ENCODE measurements at places on chromosomes 16 and 17. TPM values are rescaled to one million over a fixed set of nuclear protein-coding genes. Genes with fewer than 3 reads are reported as not detected.

GRCh38 chr17:64964796-64965195 is 45.5 kb upstream of the LRRC37A3 start:
- DNase-seq: no peak

DNA sequence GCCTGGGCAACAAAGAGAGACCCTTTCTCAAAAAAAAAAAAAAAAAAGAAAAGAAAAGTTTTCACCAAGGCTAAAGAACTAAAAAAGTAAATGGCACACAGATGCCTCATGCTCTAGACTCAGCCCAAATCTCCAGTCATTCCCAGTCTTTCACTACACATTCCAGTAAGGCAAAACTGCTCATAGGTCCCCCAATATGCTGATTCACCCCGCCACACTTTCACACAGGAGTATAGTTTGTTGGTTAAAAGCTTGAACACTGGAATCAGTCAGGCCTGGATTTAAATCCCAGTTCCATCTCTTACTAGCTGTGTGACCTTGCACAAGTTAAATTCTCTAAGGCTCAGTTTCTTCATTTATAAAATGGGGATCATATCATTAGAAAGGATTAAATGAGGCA is 1.9 kb downstream of the PIGS start:
- DNase-seq: no peak

- no peak for DNase-seq
Measured at GRCh38 chr17:1936766-1937165, 88.4 kb downstream of the RTN4RL1 start.

GRCh38 chr16:71894229-71894920 is 956 bp upstream of the IST1 start:
- peak; percentile 23 for DNase-seq

GRCh38 chr16:12260647-12261262 is 284.2 kb downstream of the SNX29 start:
- no peak for DNase-seq

DNA sequence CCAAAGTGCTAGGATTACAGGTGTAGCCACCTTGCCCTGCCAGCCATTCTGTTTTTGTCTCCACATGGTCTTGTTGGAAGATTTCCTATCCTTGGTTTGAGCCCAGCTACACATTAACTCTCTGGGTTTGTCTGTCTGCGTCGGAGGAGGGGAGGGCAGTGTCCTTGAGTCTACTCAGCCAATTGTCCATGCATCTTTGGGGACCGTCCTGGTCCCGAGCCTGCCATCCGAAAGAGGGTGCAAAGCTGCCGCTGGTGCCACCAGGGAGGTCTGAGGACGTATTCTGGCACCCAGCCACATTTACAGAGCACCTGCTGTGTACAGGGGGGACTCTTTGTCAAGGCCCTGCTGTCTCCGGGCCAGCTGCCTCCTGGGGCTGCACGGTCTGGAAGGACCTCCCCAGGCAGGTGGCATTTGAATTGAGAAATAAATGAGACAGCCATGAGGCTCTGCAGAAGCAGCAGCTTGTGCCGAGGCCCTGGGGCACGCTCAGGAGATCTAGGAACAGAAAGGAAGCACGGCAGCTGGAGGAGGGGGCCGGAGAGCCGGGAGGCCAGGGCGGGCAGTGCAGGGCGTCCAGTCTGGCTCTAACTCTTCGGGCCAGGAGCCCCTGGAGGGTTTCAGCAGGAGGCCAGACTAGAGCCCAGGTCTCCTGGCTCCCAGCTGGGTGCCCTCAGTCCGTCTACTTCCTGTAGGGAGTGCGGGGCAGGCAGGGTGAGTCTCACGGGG is 1.5 kb downstream of the CYBA start:
- no peak for DNase-seq

DNA sequence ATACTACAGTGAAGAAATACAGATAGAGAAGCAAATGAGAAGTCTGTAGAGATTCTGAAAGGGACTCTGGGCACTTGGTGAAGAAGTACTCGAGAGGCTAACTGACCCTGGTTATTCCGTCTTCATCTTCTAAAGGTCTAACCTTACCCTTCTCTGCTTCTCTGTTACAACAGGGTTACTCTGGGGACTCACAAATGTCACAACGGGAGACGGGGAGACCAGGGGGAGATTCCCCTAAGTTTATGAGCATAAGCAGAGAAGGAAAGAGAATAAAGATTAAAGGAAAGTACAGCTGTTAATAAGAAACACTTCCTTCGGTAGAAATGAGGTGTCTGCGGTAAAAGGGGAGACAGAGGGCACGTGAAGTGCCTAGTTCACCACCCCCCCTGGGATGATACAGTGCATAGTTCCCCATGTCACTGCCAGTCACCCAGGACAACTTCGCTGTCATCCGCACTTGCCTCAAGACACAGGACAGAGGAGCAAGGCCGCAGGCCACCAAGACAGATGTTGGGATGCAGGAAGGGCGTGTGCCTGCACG is 75.2 kb upstream of the TRAP1 start:
- no peak for DNase-seq

GRCh38 chr16:24010440-24011089 is 174.8 kb downstream of the PRKCB start:
- peak; percentile 61 for DNase-seq

DNA sequence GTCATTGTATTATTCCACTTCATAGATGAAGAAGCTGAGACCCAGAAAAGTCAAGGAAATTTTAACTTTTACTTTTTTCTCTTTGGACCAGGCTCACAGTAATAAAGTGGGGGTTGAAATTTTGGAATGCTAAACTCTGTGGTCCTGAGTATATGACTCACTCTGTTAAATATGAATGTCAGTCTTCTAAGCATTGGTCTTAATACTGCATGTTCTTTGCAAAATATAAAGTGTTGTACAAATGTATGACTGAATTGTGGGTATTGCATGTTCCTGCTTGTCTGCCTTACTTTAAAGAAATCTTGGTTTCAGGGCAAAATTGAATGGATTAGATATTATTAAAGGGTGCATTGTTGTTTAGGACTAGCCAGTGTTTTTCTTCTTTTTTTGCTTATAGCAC is 950.8 kb upstream of the GOT2 start:
- no peak for DNase-seq

DNA sequence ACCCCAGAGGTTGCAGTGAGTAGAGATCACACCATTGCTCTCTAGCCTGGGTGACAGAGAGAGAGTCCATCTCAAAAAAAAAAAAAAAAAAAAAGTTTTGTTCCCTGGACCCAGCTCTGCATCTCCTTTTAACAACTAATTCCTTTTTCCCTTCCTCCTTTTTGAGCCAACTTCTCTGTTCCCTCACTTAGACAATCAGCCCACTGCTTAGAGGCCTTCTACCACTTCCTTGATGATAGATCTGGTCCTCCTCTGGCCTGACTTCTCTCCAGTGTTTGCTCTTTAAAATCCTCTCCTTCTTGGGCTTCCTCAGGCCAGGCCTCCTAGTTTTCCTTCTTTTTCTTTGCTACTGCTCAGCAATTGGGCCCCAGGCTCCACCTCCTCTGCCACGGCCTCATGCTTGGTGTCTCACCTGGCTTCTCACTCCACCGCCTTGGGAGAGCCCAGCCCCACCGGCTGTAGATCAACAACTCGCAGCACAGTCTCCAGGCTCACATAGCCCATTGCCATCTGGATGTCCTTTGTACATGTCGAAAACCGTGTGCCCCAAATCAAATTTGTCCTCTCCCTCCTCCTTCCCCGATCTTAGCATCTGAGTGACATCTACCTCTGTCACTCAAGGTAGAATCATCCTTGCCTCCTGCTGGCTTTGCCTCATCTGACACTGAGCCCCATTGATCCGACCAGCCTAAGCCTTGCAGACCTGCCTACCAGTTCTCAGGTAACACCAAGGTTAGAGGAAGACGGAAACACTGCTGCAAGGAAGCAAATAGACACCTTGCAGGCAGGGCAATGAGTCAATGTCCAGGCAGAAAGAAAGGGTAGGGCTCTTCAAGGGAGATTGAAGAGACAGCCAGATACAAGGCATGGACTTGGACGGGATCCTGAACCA is 17.4 kb downstream of the ARHGAP27 start:
- DNase-seq: no peak

GRCh38 chr17:66971730-66972441 is 7.4 kb downstream of the CACNG4 start:
- no peak for DNase-seq

DNA sequence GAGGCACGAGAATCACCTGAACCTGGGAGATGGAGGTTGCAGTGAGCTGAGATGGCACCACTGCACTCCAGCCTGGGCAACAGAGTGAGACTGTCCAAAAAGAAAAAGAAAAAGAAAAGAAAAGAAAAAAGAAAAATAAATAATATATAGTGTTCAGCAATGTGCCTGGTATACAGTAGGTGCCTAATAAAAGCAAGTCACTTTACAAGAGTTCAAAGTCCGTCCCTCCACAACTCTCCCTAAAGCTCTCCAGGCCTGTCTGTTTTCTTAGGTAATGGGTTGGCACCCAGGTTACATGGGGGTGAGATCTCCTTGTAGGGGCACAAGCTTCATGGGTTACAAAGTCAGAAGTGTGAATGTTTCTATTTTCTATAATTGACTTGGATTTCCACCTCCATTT is 16.6 kb upstream of the ANKRD40CL start:
- no peak for DNase-seq

DNA sequence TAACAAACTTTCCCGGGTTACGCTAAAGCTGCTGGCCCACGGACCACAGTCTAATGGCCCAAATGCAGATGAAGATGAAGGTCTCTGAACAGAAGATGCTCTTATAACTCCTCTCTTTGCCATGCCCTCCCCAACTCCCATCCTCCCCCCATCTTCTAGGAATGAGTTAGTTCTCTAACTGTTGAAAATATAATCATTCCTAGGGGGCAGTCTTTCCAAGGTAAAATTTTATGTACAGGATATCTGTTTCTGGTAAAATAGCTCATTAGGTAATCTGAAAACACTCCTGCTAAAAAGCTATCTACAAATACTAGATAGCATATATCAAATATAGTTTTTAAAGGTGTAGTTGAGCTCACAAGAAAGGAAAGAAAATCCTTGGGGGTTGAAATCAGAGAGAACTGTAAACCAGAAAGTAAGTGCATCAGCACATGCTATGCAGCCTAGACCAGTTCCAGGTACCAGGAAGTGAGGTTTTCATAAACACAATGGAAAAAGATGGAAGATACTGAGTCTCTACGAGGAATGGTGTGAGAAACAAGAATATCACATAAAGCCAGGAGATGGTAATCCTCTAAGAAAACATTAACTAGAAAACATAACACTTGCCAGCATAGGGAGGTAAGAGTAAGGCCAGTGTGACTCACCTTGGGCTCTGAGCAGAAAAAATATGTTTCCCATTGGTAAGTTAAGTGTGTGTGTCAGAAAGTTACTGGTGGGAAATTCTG is 38.1 kb downstream of the CMC2 start:
- no peak for DNase-seq

DNA sequence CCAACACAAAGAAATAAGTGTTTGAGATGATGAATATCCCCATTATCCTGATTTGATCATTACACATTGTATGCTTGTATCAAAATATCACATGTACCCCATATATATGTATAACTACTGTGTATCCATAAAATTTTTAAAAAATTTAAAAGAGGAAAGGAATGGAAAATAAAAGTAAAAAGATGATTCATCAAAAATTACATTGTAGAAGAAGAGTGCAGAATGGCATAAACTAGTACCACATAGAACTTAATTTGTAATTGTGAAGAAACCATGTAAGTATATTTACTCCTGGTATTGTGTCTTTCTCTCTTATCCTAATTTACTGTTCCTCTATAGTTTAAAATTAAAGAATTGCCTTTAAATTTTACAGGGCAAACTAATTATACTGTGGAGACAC is 11.5 kb upstream of the KRT10 start:
- no peak for DNase-seq

GRCh38 chr17:66953630-66954020 is 10.9 kb upstream of the CACNG4 start:
- DNase-seq: no peak

- DNase-seq: no peak
Measured at GRCh38 chr17:32342603-32343325, 791 bp upstream of the C17orf75 start.

DNA sequence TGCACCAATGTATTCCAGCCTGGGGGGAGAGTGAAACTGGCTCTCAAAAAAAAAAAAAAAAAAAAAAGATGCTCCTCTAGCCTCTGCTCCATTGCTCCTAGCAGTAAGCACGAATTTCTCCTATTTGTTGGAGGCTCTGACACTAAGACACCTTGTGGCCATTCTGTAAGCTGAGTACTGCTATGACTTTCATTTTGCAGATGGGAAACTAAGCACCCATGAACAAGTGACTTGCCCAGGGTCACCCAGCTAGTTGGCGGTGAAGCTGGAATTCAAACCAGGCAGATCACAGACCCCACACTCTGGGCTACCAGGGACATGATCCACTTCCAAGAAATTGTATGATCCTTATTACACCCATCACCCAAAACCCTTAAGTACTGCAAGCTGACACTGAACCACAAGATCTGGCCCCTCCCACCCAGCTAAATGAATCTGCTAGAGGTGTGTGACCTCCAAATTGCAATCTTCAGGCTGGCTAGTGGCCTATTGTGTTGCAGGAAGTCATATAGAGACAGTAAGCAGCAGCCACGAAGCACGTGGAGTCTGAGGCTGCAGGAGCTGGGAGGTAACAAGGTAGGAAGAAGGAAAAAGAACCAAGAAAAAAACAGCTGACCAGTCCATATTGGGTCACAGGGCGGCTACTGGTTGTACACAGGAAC is 209.4 kb downstream of the XYLT1 start:
- no peak for DNase-seq

DNA sequence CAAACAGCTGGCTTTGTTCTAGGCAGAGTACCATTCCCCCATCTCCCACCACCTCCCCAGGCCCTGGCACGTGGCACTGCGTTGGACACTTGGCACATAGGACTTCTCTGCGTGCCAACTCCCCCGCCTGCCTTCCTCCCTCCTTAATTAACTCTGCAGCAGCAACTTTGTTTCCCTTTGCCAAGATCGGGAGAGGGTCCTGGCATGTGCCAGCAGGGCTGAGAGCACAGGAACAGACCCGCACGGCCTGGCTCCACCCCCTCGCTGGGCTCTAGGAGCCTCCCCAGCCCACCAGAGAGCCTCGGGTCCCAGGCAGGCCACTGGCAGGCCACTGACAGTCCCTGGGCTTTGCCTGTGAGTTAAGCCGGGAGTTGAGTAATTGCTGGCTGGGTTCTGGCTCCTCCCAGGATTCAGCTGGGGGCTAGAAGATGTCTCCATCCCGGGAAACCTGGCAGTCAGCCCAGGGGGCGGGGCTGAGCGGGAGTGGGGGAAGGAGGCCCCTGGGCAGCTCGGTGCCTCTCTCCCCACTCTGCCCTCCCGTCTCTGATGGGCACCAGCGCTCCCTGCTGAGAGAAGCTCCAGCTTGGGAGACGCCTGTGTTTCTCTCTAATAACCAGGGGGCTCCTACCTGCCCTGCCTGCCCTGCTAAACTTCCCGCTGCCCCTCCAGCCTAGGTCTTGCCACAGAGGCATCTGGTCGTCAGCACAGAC is 224.0 kb upstream of the TNRC6C start:
- DNase-seq: no peak

- DNase-seq: no peak
Measured at GRCh38 chr17:36777118-36777517, 160.2 kb upstream of the LHX1 start.

- DNase-seq: no peak
Measured at GRCh38 chr16:87202346-87202745, 114.8 kb downstream of the C16orf95 start.

- no peak for DNase-seq
Measured at GRCh38 chr16:28846933-28847273, 755 bp upstream of the TUFM start.

- no peak for DNase-seq
Measured at GRCh38 chr17:43030137-43030767, 5.2 kb downstream of the RND2 start.

The ATP2A1 gene
- total RNA-seq: 3.3 TPM

The KRT20 gene
- total RNA-seq: not detected

The GRB7 gene
- not detected for total RNA-seq

The GNG13 gene
- total RNA-seq: not detected

The SLC12A3 gene
- not detected for total RNA-seq

The RAB26 gene
- total RNA-seq: 0.64 TPM

The TCAP gene
- 1.9 TPM for total RNA-seq

Data from neural crest cell (in vitro differentiated cells).